OCI-M1 (cell line): ENCODE measurements at places on chromosomes 5 and 9.

GRCh38 chr5:127079994-127080491, 6.7 kb upstream of the C5orf63 start:
- peak; percentile 24 for DNase-seq

DNA sequence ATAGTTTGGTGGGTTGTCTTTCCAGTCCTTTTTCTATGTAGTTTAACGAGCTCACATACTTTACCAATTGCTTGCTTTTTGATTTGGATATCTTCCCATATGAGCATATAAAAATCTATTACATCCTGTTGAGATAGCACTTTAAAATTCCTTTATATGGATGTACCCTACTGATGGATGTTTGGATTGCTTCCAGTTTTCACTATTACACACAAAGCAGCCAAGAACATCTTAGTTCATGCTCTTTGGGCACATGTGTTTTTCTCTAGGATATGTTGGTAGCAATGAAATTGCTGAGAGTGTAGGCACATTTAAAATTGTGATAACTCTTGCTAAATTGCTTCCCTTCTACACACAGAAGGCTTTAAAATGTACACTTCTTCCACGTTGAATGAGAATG, 56.1 kb upstream of the NTRK2 start:
- DNase-seq = no peak

DNA sequence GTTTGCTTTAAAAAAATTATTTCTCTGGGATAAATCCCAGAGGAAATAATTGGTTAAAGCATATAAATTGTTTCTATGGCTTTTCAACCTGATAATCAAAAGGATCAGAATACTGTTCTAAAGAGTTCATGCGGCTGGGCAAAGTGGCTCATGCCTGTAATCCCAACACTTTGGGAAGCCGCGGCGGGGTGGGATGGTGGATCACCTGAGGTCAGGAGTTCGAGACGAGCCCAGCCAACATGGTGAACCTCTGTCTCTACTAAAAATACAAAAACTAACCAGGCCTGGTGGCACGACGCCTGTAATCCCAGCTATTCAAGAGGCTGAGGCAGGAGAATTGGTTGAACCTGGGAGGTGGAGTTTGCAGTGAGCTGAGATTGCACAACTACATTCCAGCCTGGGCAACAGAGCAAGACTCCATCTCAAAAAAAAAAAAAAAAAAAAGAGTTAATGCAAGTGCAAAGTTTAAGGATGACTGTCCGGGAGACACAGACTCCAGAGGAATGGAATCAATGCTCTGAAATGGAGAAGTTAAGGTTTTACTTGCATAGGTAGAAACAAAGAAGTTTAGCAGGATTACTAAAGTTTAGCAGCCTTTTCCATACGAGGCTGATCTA, 16.6 kb upstream of the GRHPR start:
- DNase-seq = no peak

DNA sequence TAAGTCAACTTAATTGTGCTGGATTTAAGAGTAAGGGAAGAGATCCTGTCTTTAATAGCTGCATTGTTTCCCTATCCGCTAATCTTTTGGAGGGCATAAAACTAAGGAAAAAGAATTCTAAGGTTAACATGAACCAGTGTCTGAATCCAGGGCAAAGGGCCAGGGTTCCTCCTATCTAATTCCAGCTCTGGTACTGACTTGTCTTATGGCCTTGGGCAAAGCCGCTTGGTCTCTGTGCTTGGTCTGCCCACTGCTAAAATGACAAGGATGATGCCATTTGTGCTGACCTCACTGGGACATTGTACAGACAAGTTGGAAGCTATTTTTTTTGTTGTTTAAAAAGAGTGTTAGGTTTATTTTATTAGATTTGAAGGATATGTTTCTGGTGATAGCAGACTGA, 334.7 kb upstream of the PIK3R1 start:
- DNase-seq = no peak

DNA sequence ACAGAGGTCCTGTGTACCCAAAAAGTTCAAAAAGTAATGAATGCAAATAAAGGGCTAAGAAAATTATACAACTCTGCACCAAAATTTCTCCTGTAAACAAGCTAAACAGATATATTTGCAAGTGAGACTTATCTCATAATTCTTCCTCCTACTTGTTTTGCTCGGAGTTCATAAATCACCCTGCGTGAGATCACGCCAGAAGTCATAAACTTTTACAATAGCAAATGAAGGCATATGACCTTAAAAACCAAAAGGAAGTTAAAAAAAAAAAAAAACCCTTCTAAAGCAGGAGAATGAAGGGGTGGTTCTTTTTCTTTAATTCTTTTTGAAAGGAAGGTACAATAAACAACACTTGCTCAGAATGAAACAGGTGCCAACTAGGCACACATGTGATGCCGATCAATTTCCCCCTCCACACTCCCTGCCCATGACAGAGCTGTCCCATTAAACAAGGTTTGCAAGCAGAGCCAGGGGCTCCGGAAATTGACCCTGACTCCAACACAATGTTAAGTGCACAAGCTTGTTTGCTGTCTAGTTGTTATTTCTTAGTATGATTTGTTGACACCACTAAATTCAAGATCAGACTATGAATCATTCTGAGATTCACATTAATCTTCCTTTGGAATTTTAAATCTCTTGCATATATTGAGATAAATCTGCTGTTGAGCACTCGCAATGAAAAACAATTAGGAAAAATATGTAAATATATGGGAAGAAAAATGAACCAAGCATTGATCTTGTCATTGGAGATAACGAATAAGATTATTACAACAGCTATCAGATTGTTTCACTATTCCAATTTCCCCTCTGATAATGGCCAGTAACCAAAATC, 46.3 kb downstream of the DROSHA start:
- DNase-seq = no peak
